ENCODE measurements at places on chromosomes 3 and 15.

GRCh38 chr3:175246766-175247165, 387.6 kb downstream of the NAALADL2 start:
- DNase-seq: no peak

DNA sequence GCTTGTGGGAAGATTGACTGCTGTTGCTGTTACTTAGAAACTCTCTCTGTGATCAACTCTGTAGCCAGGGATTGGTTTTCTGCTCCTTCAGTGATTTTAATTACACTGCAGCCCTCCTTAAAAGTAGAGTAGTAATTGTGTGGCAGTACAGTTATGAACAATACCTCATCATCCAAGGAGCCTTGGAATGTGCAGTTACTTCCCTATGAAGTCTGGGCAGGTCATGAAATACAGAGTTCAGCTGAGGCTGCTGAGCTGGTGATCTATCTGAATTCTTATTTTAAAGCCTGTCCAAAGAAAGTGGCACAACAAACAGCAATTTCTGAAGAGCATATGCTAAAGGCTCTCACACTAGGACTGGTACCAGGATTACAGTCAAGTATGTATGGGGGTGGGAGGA, 37.4 kb upstream of the MRPL3 start:
- no peak for DNase-seq

GRCh38 chr3:40366203-40367162, 20.5 kb upstream of the ENTPD3 start:
- no peak for DNase-seq

DNA sequence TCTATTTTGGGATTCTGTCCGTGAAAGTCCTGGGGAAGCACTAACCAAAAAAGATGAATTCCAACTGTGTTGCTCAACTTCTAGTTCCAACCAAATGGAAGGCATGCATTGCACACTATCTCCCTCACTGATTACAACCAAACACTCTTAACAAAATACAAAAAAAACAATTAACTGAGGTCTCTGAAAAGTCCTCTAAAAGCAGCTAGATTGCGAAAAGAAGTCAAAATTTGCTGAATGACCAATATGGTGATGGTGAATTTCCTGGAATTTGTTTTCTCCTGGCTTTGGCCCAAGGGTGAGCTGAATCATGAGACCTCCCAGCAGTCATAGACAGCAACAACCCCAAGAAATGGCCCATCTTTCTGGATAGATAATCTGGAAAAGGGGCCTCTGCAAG, 28.3 kb downstream of the CYP19A1 start:
- DNase-seq: no peak

Data from activated CD8-positive, alpha-beta memory T cell treated with anti-CD3 and anti-CD28 coated beads for 1 hour (primary cell).